Stimulated activated CD8-positive, alpha-beta memory T cell treated with anti-CD3 and anti-CD28 coated beads, Interleukin-4, amount 100 ng/mL, for 1 hour (primary cell): ENCODE measurements at places on chromosomes 7 and 10.

- no peak for DNase-seq
Observed at GRCh38 chr7:115499956-115500355, 530.6 kb downstream of the TFEC start.

DNA sequence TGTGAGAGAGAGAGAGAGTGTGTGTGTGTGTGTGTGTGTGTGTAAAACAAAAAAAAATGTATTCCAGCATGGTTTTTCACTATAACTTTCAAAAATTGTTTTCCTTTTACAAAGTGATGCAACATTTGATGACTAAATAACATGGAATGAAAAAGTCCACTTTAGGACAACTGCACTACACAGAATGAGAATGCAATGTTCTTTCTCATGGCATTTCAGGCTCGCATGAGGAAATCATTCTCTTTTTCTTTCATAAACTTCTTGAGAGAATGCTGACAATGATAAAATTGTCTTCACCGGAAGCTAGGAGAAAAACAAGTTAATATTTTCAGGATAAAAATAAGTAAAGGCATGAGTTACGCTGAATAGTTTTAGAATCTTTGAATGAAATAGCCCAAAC, 53.7 kb downstream of the SLC16A12 start:
- DNase-seq = no peak

DNA sequence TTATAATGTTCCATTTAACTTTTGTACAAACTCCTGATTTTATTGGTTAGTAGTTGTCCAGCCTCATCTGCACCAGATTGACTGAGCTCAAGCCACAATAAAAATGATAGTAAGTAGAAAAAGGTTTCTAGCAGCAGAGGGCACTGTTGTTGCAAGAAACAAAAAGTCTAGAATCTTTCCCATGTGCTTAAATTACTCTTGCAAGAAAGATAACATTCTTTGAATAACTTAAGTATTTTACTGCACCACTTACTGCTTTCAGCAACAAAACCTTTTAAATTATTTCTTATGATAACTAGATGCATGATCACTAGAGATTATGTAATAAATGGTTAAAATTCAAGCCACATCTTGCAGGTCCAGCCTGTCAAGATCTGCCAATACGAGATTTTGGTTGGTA, 27.0 kb downstream of the LMOD2 start:
- DNase-seq = no peak

DNA sequence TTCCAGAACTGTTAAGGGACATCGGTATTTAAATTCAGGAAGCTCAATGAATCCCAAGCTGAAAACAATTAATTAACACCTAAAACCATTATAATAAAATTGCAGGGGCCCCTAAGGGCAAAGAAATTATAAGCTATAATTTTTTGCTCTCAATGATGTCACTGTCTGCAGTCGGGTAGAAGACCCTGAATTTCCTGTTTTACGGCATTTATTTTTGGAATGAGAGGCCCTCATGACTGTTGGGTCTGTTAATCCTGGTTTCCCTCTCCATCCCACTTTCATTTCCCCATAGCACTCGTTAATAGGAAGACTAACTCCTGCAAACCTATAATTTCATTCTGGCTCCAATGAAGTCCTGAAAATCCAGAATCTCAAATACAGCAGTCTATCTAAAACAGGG, 25.8 kb upstream of the GPR37 start:
- DNase-seq = no peak

GRCh38 chr7:108263425-108263824, 133.3 kb upstream of the LAMB4 start:
- DNase-seq = no peak

- DNase-seq = no peak
Observed at GRCh38 chr10:63664341-63664885, 143.2 kb downstream of the REEP3 start.

DNA sequence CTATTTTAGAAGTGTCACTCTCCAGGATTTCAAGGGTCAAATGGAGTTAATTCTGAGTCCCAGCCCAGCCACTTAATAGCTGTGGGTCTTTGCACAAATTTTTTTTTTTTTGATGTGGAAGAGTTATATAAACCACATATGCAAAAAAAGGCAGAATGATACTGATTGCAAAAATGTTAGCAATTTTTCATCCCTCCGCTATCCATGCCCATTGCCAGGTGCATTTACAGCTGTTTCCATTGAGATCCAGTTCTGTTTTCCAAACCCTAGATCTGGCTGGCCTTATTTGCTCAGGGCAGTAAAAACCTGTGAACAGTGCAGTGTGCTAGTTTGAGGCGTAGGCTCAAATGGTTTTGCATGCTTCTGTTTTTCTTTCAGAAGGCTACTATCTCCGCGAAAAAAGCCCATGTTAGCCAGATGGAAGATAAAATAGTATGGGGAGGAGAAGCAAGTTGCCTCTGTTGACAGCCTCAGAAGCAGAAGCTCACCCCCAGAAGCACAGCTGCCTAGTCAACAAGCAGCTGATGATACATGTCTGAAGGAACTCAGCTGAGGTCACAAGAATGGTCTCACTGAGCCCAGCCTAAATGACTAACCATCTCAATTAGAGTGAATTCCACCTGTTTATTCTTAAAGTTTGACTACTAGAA, 997 bp upstream of the ZNF138 start:
- DNase-seq = no peak

DNA sequence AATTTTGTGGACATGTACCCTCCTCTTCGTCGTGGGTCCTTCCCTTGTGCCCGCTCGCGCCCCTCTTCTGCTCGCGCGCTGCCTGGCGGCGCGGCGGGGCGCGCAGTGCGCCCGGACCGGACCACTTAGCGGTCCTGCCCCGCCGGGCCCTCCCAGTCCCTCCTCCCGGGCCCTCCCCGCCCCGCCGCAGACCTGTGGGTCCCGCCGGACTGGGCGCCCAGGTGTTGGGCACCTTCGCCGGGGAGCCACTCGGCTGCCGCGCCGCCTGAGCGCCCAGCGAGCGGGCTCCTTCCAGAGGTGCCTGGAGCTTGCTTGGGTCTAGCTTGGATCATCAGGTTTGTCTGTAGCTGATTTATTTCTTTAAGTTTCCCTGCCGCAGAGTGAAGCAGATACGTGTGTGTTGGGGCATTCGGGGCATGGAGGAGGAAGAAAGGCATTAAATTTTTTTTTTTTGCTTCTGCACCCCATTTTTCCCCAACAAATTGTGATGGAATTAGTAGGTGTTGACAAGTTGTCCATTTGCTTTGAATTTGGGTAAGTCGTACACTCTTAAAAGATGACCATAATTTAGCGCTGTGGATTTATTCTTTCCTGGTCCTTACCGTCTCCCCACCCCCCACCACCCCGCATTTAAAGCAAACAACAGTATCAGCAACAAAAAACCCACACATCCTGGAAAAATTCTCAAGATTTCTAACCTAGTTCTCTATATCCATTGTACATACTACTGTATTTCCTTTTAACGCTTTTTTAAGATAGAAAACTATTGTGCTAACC, 905 bp downstream of the C1GALT1 start:
- DNase-seq = peak; percentile 10

- no peak for DNase-seq
Observed at GRCh38 chr7:87344446-87344845, 1.0 kb upstream of the CROT start.

DNA sequence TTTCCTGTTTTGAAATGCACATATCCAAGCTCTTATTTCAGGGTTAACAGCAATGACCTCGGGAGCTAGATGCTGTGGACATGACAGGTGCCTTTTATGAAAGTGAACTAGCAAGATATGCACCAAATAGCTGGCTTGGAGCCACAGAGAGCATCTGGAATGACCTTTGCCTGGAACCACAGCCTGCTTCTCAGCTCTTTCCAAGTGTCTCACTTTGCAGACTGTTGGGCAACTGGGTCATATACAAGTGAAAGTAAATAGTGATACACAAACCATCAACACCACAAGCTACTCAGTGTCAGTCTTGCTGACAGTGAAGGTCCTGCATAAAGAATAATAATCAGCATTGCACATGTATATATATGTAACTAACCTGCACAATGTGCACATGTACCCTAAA, 183.5 kb downstream of the RNF133 start:
- DNase-seq = no peak

DNA sequence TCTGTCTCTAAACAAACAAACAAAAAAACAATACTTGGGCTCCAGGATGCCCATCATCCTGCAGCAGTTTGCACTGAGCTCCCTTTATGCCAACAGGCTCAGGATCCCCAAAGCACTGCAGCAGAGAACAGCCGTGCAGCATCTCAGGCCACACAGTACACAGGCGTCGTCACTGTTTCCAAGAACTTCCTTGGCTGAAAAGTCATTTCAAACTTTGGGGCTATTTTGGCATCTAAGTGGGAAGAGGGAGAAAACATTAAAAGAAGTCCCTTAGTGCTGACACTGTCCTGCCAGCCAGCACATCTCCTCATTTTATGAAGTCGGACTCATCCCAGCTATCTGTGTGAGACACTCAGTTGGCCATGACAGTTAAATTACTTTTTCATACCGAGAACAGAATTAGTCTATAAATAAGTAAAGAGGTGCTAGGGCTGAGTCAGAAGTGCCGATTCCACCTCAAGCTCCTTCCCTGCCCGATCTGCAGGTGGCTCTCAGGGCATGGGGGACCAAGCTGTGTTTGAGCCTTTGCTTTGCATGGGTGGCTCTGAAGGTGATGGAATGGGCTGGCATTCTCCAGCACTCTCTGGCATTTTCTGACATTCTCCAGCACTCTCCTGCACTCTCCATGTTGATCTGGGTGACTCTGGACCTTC, 68.5 kb downstream of the PTPRN2 start:
- no peak for DNase-seq

- no peak for DNase-seq
Observed at GRCh38 chr7:142412551-142413193, 154.8 kb upstream of the PRSS58 start.

GRCh38 chr10:99804471-99804870, 22.0 kb downstream of the ABCC2 start:
- DNase-seq = no peak

- DNase-seq = peak; percentile 30
Observed at GRCh38 chr7:114865564-114865963, 56.3 kb upstream of the MDFIC start.

DNA sequence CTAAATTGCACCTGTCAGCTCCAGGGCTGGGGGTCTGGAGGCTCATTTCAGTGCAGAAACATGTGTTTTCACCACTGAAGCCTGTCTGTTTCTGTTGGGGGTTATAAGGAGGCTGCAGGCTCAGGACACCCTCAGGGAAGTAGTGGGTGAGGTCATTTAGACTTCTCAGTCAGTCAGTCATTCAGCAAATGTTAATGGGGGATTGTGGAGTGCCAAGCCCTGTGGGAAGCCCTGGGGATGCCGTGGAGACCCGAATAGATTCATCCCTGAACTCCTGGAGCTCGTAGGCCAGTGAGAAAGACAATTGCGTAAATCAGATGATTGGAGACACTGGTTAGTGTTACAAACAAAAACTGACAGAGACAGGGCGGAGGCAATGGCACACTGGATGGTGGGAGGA, 19.2 kb downstream of the LHPP start:
- no peak for DNase-seq

DNA sequence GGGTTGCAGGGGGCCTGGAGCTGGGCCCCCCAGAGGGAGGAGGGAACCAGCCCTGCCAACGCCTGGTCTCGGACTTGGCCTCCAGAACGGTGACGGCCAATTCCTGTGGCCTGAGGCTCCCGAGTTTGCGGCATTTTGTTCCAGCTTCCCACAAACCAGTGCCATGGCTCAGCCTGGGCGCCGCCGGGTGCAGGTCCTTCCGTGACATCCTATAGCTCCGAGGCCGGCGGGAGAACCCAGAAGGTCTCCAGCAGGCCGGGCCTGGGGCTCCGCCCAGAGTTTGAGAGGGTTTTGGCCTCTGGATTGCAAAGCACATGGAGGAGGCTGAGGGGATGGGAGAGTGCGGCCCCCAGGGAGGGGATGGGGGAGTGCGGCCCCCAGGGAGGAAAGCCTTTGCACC, 92.6 kb downstream of the UNCX start:
- no peak for DNase-seq

- DNase-seq = no peak
Observed at GRCh38 chr7:19665399-19666008, 43.3 kb downstream of the POLR1F start.

DNA sequence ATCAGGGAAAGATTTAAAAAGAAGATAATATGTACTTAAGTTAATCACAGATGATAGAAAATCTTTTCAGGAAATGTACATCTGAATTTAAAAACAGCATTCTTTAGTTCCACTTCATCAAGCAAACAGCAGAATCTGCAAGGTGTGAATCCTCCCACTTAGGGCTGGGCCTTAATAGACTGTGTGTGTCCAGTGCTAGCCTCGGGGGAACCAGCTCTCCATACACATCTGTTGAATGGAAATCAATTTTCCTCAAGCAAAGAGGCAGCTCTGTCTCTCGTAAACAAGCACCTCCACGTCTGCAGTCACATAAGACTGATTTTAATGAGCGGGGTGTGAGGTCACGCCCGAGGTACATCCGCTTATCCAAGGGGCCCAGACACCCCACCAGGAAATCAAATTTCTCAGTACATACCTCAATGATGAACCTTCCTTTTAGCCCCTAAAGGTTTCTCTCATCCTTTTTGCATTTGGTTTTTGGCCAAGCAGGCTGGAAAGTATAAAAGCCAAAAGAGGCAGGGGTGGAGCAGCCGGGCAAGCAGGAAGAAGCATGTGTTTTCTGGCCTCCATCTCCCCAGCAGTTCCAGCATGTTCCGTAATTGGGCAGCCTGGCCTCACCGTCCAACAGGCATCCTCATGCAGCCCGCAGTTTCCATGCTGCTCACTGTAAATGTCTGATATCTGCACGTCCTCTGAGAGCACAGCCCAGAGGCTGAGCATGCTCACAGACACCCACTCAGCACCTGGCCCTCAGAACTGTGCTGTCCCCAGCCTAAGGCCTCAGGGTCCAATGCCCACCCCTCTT, 131.3 kb downstream of the GLI3 start:
- no peak for DNase-seq

DNA sequence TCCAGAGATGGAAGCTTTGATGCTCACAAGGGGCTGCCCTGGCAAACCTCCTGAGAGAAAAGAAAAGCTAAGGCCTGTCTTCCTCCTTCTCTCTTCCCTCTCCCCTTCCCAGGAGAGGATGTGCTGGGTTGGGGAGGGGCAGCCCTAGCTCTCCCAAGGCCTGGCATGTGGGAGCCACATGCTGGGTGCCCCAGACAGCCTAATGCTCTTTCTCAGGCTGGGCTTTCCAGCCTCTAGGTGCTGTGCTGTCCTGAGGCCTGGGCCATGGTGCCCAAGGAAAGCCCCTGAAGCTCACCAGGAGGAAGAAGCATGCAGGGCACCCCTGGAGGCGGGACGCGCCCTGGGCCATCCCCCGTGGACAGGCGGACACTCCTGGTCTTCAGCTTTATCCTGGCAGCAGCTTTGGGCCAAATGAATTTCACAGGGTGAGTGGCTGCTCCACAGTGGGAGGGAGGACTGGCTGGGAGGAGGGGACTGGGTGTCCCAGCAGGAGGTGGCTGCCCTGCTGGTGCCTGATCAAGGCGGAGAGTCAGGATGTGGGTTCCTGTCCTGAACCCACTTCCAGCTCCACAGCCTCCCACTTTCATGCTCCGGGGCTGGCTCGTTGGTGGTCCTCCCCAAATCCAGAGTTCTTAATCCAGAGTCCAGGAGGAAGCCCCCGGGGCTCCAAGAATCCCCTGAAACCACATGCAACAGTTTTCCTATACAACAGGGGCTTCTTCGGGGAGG, 1.7 kb downstream of the CPA5 start:
- DNase-seq = no peak
